ENCODE measurements at places on chromosomes 3 and 15.

- no peak for DNase-seq
Measured at GRCh38 chr15:43168192-43169107, 16.8 kb upstream of the CCNDBP1 start.

GRCh38 chr3:163605915-163606314 lies 1472.4 kb downstream of the SI start:
- DNase-seq, result no peak

DNA sequence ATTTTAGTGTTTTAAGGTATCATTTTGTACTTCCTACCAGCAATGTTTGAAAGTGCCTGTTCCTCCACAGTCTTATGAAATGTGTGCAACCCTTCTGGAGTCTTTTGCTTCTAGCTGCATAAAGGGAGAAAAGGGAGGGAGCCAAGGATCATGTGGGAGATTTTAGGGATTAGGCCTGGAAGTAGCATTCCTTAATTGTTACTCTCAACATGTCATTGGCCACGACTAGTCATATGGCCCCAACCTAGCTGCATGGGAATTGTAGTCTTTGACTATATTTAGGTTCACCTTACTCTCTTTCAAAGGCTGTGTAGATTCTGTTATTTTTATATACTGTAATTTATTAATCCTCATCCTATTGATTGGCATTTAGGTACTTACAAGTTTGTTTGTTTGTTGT lies 14.9 kb downstream of the CRTAP start:
- DNase-seq, result peak; percentile 62

DNA sequence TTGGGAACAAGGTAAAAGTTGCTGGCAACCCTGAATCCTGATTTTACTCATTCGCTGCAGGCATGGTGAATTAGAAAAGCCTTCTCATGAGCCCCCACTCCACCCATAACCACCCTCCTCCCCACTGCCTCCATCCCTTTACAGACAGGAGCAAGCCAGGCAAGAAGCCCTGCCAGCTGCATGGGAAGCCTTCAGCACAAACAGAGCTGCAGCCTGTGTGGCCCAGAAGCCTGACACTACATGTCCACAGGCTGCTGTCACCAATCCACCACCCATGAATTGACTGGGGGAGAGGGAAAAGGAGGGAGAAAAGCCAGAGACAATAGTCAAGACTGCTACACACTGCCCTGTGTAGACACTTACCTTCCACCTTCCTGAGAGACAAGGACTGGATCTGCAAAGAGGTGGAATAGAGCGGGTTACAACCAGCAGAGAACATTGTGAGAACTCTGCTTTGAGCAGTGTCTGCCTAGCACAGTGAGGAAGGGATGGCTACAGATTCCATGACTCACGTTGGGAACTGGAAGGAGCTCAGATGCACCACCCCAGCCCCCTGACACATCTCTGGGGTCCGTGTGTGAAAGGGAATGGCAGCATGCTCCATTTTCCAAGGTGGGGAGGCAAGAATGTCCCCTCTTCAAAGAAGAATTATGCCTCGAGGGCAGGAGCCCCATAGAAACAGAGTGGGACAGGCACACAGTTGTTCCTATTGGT lies 33.9 kb downstream of the DZIP1L start:
- DNase-seq, result no peak

DNA sequence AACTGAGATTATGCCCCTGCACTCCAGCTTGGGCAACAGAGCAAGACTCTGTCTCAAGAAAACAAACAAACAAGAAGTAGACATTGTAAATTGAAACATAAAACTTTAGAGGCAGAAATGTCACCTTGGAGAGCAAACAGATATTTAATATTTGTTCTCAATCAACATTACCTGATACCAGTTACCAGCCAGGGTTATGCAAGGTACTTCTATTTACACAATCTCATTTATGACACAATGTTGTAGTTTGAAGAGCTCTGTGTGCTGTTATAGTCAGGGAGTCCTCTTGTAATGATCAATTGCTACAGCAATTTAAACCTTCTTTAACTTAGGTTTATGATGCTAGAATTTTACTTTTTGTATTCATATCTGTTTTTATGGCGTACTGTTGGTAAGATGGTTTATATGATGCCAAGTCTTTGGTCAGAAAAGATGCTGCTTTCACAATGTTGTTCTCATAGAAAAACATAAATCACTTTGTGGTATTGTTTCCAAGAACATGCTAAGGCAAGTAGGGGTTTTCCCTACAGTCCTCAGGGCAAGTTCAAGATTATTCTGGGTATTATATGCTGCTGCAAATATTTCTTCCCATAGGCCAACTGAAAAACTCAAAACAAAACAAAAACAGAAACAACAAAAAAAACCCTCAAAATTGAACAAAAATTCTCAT lies 173.5 kb downstream of the TNIK start:
- DNase-seq, result no peak
